Foreskin melanocyte (primary cell): ENCODE measurements at places on chromosomes 16 and 17.

GRCh38 chr17:28716740-28717577 is 709 bp downstream of the RAB34 start:
- no peak for DNase-seq

GRCh38 chr16:75101635-75102034 is 14.9 kb downstream of the LDHD start:
- no peak for DNase-seq

GRCh38 chr17:6700948-6701307 is 12.2 kb downstream of the SLC13A5 start:
- DNase-seq: no peak

DNA sequence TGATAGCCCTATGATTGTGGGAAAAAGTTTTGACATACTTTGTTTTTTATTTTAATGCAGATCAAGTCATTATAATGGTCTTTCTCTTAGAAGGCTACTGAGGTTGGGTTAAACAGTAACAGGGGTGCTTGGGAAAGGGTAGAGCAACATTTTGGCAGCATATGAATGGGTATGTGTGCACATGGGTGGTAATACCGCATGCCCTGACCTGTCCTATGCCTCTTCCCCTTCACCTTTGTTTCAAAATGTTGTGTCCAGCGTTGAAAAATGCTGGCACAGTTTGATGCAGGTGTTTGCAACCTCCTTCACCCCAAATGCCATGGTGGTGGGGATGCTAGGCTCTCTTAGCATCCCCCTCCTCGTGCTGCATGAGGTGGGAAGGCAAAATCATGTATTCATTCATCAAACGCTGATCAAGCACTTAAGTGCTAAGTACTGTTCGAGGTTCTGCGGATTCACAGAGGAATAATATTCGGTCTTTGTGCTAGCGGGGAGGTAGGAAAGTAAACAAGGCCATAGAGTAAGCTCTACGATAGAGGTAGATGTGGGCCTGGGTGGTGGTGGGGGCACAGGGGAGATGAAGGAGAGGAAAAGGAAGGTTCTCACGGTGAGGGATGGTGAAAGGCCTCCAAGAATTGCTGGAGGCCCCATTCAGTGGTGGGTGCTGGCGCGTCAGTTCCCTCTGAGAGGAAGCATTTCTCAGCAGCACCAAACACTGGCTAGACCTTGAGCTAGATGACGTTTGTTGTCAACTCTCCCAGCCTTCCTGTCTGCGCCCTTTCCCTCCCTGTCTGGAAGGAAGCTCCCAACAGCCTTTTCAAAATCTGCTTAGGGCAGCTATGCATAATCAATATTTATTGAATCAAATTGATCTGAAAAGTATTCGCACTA is 13.3 kb upstream of the MARCHF10 start:
- DNase-seq: no peak

DNA sequence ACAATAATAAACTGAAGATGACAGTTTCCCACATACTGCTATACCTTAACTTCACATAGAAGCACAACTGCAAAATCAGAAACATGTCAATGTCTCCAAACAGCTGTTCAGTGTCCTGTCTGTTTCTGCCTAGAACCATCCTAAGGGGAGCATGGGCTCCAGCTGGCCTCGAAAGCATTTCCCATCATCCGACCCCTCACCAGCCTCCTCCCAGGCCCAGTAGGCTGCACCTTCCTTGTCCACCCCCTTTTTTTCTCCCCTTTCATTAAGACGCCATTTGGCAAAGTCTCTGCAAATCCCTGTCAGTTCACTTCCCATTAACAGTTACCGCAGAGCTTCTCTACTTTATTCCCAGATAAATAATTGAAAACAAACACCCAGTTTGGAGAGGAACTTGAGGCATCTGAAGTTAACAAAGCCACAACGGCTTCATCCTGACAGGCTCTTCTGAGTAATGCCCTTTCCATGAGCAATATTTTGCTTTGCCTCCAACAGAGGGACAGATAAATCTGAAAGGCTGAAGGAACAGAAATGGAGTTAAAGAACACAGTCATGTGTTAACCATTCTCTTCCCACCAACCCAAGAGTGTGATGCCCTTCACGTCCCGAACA is 65.3 kb downstream of the SLC39A11 start:
- DNase-seq: no peak
